ENCODE measurements at places on chromosomes 3 and 15.

DNA sequence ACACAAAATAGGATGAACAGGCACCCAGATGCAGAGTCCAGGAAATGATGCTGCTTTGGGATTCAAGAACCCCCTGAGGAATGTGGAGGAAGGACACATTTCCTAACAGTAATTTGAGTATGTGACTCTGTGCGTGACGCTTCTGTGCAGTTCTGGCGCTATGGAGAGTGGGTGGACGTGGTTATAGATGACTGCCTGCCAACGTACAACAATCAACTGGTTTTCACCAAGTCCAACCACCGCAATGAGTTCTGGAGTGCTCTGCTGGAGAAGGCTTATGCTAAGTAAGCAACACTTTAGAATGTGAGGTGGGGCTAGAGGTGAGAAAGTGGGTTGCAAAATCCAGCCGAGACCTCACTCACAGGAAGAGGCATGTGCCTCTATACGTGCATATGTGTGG, 28.3 kb downstream of the CAPN3 start:
- no peak for DNase-seq

- DNase-seq, result no peak
Measured at GRCh38 chr3:32992310-32992686, 40.9 kb downstream of the CCR4 start.

GRCh38 chr3:126546013-126546412, 12.7 kb downstream of the C3orf22 start:
- DNase-seq, result peak; percentile 1

- DNase-seq, result no peak
Measured at GRCh38 chr3:78863306-78864203, 904.2 kb downstream of the ROBO1 start.

DNA sequence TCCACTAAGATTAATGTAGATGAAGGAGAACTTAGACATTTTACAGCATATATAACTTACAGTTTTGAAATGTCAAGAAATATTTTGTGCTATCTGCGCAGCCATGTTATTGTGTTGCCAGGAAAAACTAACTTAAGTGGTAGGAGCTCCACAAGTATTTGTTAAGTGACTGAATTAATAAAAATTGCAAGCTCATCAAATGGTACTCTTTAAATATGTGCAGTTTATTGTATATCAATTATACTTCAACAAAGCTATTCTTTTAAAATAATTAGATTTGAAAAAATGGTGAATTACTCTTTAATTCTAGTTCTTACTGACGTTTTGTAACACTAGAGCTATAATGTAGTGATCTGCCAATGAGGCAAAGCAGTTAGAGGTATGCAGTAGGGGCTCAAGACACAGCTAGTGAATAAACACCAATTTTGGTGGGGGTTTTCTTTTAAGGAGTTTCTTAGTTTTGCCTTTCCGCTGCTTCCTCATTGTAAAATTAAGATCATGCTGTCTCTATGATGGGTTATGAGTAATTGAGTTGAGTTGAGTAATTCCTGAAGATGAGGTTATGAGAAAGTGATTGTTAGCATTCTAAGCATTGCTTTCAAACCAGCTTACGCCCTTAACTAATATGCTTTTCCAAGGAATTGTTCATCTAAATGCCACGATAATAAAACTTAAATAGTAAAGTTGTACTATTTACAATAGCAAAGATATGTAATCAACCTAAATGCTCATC, 10.9 kb upstream of the LXN start:
- no peak for DNase-seq

- no peak for DNase-seq
Measured at GRCh38 chr3:38137615-38138348, 679 bp upstream of the MYD88 start.

GRCh38 chr3:87191641-87192040, 35.5 kb upstream of the CHMP2B start:
- DNase-seq, result no peak

- no peak for DNase-seq
Measured at GRCh38 chr3:40427045-40427669, 30.0 kb upstream of the RPL14 start.

- no peak for DNase-seq
Measured at GRCh38 chr3:45666757-45667431, 22.3 kb upstream of the SACM1L start.

DNA sequence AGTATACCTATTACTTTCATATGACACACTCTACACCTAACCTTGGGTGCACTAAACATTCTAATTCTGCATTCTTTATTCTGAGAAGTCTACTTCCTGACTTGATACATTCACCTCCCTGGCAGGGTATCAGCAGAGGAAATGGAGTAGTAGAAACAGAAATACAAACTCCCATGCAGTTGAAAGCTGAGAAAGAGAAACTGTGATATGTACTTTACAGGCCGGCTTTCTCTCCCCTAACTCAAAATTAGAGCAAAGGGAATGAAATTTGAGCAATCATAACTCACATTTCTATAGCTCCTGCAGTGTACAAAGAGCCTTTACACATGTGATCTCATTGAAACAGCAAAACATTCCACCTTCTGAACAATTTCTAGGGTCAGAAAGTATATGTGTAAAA, 135.5 kb upstream of the COL8A1 start:
- no peak for DNase-seq

- DNase-seq, result no peak
Measured at GRCh38 chr15:74754593-74755215, 6.1 kb downstream of the CYP1A2 start.

- DNase-seq, result no peak
Measured at GRCh38 chr3:113736548-113737089, 9.4 kb downstream of the NAA50 start.

DNA sequence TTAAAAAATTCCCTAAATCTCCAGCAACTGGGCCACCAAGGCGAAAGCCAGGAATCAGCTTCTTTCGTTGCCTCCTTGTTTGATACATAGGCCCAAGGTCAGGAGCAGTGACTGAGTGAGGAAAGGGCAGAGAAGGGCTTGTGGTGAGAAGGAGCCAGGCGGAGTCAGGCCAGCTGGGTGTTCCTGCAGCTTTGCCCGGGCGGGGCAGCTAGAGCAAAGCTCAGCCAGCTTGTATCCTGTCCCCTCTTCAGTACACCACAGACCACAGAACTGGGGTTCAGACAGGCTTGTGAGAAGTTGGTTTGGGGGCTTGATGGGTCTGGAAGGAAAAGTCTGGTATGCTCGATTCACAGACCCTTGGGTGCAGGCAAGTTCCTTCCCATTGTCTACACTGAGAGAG, 52.6 kb downstream of the CCK start:
- peak; percentile 46 for DNase-seq

DNA sequence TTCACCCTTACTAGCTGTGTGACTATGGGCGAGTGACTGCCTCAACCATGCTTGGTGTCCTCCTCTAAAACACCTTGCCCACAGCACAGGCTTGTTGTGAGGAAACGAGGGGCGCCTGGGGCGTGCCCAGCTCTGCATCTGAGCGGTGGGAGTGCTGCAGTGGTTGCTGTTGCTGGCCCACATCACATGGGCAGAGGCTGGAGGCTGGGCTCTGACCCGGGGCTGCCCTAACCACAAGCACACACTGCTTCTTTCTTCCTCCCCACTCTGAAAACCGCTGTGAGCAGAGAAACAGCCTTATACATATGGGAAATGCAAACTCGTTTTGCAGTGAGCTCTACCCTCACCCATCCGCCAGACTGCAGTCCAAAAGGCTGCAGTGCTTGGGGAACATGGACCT, 74.8 kb upstream of the RPL32 start:
- DNase-seq, result peak; percentile 76

GRCh38 chr3:36367912-36368573, 12.3 kb upstream of the STAC start:
- DNase-seq, result no peak

- DNase-seq, result no peak
Measured at GRCh38 chr3:143070977-143071551, 48.5 kb upstream of the CHST2 start.

GRCh38 chr3:50592568-50592967, 19.0 kb downstream of the CISH start:
- no peak for DNase-seq

- no peak for DNase-seq
Measured at GRCh38 chr3:154759966-154760365, 320.2 kb upstream of the MME start.
